ENCODE measurements at places on chromosomes 5 and 9.

- peak; percentile 86 for DNase-seq
Measured at GRCh38 chr5:163379298-163380155, 57.9 kb upstream of the CCNG1 start.

- DNase-seq: no peak
Measured at GRCh38 chr5:151719228-151720000, 32.7 kb upstream of the SPARC start.

DNA sequence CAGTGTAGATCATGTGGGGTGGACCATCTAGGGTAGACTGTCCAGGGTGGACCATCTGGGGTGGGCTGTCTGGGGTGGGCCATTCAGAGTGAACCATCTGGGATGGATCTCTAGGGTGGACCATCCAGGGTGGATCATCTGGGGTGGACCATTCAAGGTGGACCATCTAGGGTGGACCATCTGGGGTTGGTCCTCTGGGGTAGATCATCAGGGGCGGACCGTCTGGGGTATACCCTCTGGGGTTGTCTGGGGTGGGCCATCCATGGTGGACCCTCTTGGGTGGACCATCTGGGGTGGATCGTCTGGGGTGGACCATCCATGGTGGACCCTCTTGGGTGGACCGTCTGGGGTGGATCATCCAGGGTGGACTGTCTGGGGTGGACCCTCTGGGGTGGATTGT is 64.3 kb downstream of the KCNT1 start:
- no peak for DNase-seq

GRCh38 chr5:31478901-31479300 is 53.0 kb downstream of the DROSHA start:
- DNase-seq: no peak

- DNase-seq: no peak
Measured at GRCh38 chr5:134411228-134411545, 494 bp downstream of the CDKN2AIPNL start.

DNA sequence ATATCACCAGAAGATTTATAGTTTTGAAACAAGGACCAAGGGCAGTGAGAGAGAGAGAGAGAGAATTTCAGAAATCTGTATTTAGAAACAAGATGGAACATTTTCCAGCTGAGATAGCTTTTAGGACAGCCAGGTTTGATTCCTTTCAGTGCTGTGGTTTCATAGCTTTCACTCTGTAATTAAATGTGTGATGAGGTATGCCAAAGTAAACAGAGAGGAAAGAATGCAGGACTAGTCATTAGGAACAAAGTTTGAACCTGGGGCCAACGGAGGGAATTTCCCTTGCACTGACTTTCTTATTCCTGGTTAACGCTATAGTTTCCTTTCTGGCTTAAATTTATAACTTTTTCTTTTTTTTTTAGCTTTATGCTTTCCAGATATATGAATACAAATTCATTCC is 10.0 kb upstream of the CCL28 start:
- peak; percentile 88 for DNase-seq

GRCh38 chr9:127128341-127129072 is 6.1 kb upstream of the ANGPTL2 start:
- DNase-seq: peak; percentile 53

- no peak for DNase-seq
Measured at GRCh38 chr5:1345876-1346626, 1.2 kb upstream of the CLPTM1L start.

DNA sequence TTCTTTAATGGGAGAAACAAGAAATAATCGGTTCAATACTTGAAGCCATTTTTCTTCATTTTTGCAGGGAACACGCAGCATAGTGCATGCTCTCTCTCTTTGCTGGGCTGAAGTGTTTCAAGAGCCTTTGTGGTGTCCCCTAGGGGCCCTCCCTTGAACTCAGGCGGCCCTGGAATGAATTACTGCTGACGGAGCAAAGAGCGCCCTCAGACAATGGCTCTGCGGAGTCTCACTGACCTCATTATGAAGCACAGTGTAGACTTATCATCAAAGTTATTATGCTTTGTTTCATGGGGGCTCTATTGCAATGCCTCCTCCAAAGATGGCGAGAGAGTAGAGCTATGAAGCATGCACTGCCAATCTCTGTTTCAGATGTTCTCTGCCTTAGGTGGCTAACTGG is 64.8 kb upstream of the ADCY2 start:
- no peak for DNase-seq

DNA sequence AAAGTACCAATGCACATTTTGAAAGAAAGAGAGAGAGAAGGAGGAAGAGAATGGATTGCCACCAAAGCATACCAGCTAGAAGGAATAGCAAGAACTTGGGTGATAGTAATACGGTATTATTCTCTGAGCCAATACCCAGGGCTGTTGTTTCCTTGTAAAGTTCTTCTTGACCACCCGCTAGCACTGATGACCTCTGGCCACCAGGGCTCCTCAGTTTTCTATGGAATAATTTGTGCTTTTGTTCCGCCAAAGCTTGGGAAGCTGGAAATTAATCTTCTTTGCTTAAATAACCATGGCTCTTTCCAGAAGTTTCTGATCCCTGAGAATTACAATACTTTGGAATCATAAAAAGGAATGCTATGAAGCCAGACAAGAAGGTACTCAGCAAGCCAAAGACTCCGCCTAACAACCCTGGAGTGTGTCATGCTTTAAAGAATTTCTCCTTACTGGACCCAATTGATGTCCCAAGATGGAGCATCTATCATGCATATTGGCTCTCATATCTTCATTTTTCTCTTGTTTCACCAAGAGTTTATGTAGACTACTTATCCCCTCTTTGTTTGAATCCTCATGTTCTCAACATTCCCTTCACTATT is 29.8 kb downstream of the OR2K2 start:
- no peak for DNase-seq

DNA sequence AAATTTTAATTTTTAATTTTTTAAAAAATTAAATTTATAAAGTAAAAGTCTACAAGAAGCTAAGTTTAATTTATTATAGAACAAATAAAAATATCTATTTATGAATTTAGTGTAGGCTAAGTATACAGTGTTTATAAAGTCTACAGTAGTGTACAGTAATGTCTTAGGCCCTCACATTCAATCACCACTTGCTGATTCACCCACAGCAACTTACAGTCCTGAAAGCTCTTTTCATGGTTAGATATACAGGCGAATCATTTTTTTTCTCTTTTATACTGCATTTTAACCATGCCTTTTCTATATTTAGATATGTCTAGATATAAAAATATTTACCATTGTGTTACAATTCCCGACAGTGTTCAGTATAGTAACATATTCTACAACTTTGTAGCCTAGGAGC is 55.9 kb downstream of the PCSK1 start:
- no peak for DNase-seq

- no peak for DNase-seq
Measured at GRCh38 chr5:32156635-32157034, 17.5 kb downstream of the GOLPH3 start.

DNA sequence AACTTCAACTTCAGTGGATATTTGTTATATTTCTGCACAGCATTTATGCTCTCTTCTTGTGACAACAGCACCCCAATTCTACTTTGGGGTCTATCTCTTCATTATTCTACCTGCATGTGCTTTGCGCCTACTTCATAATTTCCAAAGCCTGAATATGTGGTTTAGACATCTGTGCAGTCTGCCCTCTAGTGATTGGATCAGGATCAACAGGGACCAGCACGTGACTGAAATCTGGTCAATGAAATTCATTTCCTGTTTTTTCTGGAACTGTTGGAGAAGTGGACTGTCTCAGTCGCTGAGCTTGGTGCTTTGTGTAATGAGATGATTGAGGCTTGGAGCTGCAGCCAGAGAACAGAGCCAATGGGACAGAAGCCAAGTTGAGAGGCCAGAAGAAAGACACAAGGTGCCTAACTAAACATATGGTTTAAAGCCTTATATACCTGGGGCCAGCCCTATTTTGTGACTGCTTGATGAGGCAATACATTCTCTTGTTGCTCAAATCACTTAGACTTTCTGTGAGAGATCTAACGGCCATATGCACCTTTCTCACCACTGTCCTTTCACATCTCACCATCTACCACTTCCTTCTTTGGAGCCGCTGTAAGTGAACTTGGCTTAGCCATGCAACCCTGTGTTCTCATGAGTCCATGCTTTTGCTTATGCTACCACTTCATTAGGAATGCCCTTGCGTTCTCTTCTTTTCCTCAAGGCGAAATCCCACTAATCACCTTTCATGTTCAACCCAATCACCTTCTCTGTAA is 68.8 kb upstream of the PPP2R2B start:
- peak; percentile 11 for DNase-seq

- DNase-seq: peak; percentile 58
Measured at GRCh38 chr5:151223447-151224264, at the start of gene CCDC69. Gene CCDC69, minus strand, starts transcription at chr5:151224092. Its CDS starts 122 bp downstream, at chr5:151223970.

- peak; percentile 21 for DNase-seq
Measured at GRCh38 chr9:36847781-36848673, 186.0 kb downstream of the PAX5 start.

DNA sequence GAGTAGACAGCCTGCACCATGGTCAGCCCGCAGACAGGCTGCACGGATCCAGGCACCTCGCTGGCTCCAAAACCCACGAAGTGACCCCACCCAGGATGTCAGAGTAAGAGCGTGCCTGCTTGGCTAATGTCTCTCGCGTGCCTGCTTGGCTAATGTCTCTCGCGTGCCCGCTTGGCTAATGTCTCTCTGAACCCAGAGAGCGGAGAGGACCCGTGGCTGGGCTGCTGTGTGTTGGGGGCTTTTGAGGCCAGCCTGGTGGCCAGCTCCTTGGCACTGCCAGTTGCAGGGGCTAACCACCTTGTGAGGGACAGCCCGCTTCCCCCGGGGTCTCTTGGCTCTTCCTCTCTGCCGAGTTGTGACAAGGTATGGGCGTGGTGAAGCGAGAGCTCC is 8.9 kb upstream of the RXRA start:
- DNase-seq: no peak
